ENCODE measurements at places on chromosomes 2 and 18.

- no peak for DNase-seq
These were observed 989.9 kb downstream of the DCDC2C start for GRCh38 chr2:4693266-4693665.

DNA sequence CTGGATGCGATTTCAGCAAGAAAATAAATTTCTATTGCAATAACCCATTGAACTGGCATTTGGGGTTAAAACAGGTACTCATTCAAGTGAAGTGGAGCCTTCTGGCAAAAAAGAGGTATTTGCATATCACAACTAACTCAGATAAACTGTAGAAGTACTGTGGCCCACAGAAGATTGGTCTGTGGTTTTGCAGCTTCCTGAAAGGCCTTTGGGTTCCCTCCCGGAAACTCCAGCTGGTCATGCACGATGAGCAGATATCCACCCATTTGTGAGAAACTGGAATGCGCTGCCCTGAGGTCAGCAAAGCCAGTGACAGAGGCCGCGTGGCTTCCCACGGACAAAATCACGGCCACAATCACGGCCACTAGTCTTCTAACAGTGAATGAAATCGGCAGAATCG lies 106.3 kb downstream of the EPHA4 start:
- no peak for DNase-seq

- DNase-seq: no peak
These were observed 414.5 kb upstream of the GYPC start for GRCh38 chr2:126241411-126241810.

DNA sequence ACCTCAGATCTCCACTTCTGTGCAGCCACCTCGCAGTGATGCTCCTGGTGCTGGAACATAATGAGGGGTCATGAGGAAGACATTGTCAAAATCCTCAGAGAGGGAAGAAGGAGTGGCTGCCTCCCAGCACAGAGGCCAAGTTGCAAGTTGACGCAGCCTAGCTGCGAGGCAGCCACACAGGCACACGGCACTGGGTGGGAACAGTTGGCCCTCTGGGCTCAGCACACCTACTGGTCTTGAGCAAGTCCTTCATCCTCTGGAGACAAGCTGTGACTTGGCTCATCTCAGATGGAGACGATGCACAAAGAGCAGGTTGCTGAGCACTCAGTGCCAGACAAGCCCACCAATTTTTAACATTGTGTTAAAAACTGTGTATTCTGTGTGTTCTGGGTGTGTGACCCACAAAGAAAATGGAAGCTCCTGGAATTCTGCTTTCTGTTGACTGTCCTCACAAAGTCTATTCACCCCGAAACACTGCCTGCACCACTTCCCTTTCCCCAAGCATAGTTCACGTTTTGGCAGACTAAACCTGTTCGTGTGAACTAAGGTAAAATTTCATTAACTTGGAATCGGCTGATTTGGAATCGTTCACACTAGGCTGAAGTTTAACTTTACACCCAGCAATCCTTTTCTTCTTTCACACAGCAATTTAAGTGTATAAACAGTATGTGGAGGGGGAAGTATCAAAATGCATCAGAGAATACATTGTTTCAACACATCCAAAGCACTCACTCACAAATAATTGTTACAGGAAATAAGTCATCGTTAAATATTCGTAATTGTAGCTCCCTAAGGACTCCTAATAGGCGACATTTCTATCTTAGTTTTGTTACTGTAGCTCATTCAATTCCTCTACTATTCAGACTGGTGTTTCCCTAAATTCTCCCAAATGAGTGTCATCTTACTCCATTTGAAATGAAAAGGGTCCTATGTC lies 266.6 kb upstream of the ID2 start:
- DNase-seq: no peak

GRCh38 chr2:19894134-19894792 lies 7.5 kb downstream of the TTC32 start:
- no peak for DNase-seq

GRCh38 chr2:40725950-40726349 lies 274.1 kb upstream of the SLC8A1 start:
- no peak for DNase-seq

DNA sequence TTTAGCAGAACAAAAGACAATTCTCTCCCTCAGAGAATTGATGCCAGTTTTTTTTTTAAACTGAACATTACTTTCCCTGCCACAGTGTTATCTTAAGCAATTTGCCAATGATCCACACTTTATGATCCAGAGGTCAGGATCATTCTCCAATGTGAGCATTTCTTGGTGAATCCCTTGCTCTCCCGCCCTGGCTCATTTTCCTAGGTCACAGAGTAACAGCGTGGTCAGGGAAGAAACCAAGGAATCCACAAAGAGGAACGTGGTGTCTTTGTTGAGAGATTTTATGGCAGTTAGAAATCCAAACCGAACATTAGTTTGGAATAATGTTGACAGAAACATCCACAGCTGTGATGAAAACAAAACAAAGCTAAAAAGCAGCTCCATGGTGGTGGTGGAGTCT lies 250.3 kb downstream of the TTC32 start:
- no peak for DNase-seq

DNA sequence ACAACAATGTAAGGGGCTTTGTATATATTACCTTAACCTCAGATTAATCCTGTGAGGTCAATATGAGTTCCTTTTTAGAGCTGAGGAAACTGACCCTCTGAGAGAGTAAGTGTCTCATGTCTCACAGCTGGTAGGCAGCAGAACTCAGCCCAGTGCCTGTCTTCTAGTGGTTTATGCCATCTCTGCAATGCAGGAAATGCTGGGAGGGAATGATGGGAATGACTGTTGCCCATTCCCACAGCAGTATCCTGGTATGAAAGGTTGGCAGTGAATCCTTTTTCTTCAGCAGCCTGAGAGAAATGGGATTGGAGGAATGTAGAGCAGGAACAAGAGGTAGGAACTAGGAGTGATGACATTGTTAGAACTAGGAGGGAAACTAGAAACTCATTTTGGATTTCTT lies 6.0 kb downstream of the MRPL30 start:
- DNase-seq: no peak

- no peak for DNase-seq
These were observed 38.2 kb upstream of the MGAT4A start for GRCh38 chr2:98769114-98769476.

GRCh38 chr2:111100765-111101162 lies 19.9 kb upstream of the BCL2L11 start:
- DNase-seq: no peak

GRCh38 chr2:142596334-142597088 lies 281.0 kb upstream of the KYNU start:
- no peak for DNase-seq

DNA sequence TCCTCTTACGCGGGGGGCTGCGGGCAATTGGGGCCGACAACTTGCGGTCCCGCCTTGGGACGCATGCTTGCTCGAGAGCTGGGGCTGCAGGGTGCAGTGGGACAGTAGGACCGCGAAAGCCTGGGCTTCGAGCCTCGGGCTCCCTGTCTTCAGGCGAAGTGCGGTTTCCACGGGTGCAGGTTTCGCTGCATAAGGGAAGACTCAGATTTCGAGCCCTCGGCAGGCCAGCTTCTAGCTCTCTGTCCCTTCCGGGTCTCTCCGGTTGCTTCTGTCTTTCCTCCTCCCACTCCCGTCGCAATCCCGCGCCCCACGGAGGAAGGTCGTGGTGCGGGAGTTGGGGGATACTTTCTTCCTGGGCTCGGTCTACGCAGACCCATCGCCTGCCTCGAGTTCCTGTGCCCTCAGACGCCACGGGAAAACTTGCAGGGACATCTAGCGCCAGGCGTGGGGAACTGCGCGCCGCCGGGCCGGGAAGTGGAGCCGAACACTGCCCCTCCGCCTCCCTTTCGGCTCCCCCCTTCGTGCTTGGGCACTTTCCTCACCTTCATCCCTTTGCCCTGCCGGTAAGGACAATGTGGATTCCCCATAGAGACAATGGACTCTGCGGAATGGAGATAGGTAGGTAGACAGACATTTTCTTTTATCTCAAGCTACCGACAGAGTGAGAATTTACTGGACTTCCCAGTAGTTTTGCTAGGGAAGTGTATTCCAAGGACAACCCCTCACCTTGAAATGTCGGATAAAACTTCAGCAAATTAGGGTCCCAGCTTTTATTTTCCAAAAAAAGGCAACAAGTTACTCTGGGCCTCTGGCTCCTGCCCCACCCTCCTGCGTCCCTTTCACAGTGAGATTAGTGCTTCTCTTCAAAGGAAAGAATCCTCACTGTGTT lies 4.2 kb upstream of the HOXD13 start:
- DNase-seq: no peak

DNA sequence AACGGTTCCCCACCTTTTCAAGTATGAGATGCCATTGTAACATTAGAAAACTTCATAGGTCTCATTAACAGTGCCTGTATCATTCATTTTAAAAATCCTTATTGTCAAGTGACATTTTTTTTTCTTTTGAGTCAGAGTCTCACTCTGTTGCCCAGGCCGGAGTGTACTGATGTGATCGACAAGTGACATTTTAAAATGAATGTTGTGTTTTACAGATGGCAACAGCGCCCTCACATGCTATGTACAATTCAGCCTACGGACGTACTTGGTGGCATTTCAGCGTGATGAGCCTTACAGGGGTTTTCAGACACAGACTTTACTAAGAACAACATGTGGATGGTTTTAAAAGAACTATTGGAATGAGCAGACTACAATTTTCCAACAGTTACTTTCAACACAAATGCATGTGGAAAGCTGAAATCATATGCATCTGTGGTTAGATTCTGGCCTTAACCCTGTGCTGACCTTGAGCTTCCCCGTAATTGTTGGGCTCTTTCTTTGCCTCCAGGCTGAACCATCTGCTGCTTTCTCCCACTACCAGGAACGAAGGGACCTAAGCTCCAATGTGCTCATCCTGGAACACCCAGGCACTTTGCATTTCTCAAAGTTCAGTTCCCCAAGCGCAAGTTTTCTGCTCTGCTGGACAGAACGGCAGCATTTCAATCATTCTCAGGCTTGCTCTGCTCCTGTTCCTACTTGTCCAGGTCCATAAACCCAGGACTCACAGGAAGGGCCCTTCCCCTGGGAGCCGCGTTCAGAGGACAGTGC lies 119.9 kb upstream of the NDUFV2 start:
- DNase-seq: no peak

DNA sequence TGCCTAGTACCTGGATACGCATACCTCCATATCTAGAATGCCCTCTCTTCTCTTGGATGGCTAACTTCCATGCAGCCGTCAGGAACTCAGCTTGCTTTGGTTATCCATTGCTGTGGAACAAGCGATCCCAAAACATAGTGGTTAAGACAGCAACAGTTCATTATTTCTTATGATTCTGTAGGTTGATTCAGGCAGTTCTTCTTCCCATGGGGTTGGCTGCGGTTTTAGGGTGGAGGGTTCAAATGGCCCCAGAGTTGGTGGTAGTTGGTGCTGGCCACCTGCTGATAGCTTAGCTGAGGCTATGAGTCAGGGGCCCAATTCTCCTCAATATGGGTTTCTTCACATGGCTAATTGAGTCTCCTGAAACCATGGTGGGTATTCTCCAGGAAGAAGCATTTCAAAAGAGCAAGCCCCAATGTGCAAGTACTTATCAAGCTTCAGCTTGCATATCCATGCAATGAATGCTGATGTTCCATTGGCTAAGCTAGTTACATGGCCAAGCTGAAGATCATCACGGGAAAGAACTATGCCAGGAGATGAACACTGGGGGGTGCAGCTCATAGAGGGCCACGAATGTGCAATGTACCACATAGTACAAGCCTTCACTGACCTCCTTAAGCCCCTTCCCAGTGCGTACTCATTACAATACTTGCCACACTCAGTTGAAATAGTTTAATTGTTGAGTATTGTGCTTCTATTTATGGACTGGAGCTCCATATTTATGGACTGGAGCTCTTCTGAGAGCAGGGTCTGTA lies 10.0 kb upstream of the RHOB start:
- no peak for DNase-seq

DNA sequence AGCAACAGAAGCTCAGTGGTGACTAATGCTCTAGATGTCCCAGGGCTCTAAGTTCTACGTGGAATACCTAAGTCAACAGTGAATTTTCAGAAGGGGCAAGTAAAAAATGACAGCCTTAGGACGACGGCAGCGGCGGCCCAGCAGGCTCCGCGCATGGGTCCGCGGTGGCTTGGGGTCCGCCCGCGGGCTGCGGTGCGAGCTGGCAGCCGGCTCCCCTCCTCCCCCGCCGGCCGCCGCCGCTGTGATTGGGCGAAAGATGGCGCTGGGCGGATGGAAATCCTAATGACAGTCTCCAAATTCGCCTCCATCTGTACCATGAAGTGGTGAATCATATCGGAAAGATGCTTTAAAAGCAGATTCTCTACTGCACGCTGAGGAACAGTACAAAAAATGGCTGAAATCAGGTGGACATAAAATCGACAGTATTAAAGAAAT lies 74.7 kb downstream of the HNRNPLL start:
- DNase-seq: no peak

GRCh38 chr2:31318361-31319336 lies 84.7 kb downstream of the EHD3 start:
- peak; percentile 3 for DNase-seq

- no peak for DNase-seq
These were observed 28.3 kb downstream of the TNS1 start for GRCh38 chr2:217974389-217975005.

DNA sequence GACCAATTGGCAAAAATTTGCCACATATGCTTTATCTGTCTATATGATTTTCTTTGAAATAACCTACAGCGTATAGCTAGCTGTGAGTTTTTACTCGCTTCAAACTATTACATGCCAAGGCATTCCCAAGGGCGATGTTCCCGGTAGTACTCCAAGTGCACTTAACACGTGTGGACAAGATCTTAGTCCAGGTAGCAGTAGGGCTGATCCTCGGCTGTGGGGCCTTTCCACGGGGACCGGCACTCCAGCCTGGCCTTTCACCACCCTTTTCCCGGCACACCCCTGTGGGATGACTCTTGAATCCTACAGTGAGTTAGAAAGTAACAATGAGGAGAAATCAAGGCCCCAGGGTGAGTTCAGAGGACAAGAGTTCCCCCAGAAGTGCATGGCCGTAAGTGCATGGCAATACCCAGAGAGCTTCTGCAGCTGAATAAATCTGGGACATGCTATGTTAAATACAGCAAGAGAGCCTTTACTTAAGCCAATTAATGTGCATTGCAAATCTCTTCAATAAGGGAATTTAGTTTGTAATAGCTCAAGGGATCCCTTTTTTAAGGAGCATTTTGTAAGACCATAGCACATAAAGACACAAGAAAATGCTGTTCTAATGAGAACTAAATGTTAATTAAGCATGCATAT lies 26.4 kb downstream of the CHMP1B start:
- no peak for DNase-seq

DNA sequence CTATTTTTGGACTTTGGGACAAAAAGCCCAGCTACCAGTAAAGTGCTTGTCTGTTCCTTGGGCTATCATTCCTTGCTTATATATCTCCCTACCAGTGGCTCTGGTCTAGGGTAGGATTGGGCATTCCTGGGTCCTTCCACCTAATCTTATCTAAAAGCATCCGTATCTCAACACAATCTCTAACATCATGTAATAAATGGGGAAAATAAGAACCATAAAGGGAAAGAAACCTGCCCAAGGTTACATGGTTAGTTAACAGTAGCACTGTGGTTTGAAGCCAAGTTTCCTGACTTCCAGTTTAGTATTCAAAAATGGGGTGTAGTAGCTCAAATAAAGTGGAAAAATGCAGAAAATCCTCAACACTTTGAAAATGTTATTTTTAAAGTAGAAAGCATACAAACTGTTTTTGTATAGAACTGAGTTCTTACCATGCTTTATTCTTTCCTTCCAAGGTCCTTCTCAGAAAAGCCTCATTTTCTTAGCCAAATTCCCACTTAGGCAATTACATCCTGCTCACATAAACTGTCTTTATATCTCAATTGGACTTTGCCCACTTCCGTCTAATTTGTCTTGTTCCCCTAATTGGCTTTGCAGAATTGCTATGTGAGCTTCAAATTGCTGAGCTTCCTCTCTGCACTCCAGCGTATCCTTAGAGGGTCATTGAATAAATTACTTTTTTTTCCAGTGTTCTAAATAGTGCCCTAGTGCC lies 273.1 kb upstream of the UBE2E3 start:
- no peak for DNase-seq
